ENCODE measurements at places on chromosomes 4 and X. TPM values are rescaled to one million over a fixed set of nuclear protein-coding genes. Genes with fewer than 3 reads are reported as not detected.

CACNA1F gene
- total RNA-seq: not detected

TGIF2LX gene
- total RNA-seq: not detected

- H3K36me3 ChIP-seq: peaks cover 40% of the 10 kb centered on the region
- DNase-seq: no peak
- peaks cover 8% of the 10 kb centered on the region for H3K4me1 ChIP-seq
Measured at GRCh38 chr4:163527172-163527571, 32.7 kb downstream of the TMA16 start.

- H3K4me1 ChIP-seq: no peaks in the 10 kb centered on the region
- DNase-seq: no peak
- no peak overlapping the region for H3K27ac ChIP-seq
- H3K27me3 ChIP-seq: no peaks in the 10 kb centered on the region
Measured at GRCh38 chr4:151143811-151144210, 44.4 kb downstream of the RPS3A start.

Measured in osteoblast (primary cell).